Left lobe of liver (tissue), 2 donors: ENCODE measurements at places on chromosomes 5 and 9. TPM values are rescaled to one million over a fixed set of nuclear protein-coding genes. Genes with fewer than 3 reads are reported as not detected.

DNA sequence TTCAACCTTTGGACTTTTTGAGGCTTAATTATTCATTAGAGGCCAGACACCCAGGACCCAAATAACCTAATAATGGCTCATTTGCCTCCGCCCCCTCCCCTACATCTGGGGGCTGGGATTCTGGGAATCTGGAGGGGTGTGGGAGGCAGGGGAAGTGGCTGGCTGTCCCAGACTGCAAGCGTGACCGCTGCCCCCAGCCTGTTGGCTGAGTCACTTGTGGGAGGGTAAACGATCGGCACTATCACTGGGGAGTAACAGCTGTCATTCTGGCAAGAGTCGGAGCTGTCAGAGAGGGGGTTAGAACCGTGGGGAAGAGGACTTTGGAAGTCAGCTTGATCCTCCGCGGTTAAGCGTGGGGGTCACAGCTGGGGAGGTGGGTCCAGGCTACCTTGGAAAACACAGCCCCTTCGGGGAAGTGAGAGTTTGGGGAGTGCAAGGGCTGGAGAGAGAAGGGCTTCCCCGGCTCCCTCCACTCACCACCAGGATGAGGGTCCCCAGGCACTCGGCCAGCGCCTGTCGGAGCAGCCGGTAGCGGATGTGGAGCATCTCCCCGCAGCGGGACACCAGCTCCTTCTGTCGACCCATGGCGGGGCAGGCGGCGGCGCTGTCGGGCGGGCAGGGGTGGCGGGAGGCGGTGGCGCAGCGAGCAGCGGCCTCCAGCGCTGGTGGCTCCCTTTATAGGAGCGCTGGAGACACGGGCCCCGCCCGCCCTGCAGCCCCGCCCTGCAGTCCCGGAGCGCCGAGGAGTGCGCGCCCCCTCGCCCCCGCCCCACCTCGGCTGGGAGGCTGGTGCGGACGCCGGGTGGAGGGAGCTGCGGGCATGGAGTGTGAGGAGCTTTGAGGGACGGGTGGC lies at the start of gene AQP3:
AQP3 (minus strand) TSS at position 648 of the 853 bp plus-strand sequence; CDS start at position 585, 63 bp downstream.
- peak; percentile 94 for DNase-seq

GRCh38 chr9:127535834-127536233 lies 76.2 kb upstream of the STXBP1 start:
- no peak for DNase-seq

DNA sequence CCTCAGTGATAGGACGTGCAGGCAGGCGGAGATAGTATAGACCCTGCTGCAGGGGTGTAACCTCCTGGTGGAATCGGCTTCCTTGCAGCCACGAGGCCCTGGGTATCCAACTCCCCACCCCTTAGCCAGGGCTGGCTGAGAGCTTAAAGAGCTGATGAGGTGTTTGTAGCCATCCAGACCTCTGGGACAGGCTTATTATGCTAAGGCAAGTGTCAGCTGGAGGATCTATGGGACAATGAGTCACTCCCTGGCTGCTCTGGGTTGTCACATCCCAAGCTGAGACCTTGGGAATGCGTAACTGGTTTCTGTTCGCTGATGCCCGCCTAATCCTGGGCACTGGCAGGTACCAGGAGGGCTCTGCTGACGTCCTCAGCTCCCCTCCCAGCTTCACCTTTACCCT lies 38.9 kb downstream of the DAB2IP start:
- DNase-seq = no peak

DNA sequence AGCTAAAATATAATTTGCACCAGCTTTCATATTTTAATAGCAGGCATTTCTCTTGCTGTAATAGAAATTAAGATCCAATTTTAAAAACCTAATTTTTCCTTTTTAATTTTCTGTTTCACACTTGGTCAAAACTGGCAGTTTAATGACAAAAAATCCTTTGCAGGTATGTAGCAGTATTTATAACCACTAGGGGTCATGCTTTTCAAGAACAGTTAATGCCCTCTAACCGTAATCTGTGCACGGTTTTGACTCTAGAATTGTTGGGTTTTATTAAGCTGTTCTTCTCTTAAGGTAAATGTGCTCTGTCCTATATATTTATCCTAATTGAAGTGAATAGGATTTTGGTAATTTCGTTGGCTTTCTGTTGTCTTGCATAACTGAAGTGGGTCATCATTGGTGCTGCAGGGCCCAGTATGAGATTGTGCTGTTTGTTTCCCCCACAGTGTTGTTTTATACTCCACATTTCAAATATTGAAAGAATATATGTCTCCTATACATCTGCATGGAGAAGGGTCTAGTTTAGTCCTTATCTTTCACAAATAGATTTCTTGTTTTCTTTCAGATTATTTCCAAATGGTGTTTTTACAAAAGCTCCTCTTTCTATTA lies 107.4 kb downstream of the SCAMP1 start:
- DNase-seq = no peak

- DNase-seq = no peak
These were observed 4.0 kb downstream of the SRP19 start for GRCh38 chr5:112865128-112865527.

DNA sequence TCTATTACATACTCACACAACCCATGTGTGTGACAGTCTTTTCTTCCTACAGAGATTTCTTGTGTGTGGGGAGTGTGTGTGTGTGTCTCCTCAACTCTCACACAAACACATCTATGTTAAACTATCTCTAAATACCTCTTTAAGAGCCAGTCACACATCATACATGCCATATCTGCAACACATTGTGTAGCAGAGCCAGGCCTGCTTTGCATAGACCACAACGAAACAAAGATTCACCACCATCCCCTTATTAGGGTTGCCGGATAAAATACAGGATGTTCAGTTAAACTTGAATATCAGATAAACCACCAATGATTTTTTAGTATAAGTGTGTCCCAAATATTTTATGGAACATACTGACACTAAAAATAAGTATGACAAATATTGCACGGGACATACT lies 2.3 kb downstream of the FAM170A start:
- DNase-seq = no peak

DNA sequence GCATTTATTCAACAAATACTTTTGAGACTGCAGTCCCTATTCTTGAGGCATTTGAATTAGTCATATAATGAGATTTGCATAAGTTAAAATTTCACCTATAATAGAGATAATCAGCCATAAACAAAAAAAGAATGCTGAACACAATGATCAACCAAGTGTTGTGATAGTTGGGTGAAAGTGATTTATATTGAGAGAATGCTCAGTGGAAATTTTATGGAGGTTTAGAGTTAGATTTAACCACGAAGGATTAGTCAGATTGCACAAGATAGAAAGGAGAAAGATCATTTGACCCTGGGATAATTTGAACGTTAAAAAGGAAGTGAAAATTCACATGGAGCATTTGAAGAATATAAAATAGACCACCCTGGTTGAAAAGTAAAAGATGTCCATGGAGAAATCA lies 356.2 kb downstream of the NPR3 start:
- no peak for DNase-seq

GRCh38 chr9:113622600-113623400 lies 159.3 kb downstream of the RGS3 start:
- DNase-seq = peak; percentile 27

DNA sequence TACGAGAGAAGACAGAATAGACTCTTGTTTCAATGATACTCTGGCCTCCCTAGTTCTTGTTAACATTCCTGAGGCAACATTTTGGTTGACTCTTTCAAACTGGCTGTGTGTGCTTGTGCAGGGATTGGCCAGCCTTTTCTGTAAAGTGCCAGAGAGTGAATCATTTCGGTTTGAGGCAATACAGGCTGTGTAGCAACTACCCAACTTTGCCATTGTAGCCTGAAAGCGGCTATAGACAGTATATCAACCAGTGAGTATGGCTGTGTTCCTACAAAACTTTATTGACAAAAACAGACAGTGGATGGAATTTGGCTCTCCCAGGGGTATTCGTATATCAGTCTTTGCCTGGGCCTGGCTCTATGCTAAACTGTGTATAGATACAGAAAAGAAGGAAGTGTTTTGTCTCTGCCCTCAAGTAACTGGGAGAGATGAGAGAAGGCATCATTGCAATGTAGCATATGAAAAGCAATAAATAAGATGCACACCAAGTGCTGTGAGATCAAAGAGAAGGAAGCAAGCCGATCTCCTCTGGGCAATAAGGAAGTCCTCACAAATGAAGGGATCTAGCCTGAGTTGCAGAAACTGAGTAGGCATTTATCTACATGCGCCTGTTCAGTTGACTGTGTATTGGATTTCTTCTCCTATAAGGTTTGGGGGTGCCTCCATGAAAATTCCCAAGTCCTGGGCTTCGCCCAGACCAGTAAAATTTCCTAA lies 568.0 kb upstream of the KLF4 start:
- no peak for DNase-seq

GRCh38 chr5:67617051-67617450 lies 420.5 kb upstream of the CD180 start:
- DNase-seq = no peak

DNA sequence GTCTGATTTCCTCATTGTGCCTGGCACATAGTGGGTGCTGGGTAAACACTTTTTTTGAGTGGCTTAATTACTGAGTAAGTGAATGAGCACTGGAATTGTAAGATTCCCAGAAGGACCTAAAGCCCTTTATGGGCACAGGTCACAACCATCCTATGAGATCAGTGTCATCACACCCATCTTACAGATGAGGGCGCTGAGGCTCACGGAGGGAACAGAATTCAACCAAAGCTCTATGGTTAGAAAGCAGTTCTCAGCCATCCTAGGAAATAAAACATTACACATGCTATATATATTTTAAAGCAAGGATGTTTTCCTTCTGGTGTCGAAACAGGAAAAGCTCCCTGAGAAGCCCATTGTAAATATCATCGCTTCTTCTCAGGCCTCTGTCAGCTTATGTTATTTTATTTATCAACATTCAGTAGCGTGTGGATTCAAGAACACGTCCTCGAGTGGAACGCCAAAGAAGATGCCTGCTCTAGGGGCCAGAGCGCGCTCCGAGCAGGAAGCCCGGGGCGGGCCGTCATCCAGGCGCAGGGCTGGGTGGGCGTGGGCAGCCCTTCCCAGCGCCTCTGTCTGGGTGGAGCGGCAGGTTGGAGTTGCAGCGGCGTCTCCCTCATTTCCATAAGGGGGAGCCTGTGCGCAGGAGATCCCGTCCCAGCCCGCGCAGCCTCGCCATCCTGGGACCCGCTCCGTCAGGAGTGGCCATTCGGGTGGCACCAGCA lies 155.8 kb upstream of the SMIM23 start:
- DNase-seq = no peak

- DNase-seq = no peak
These were observed 154.4 kb upstream of the COL5A1 start for GRCh38 chr9:134487066-134487710.

DNA sequence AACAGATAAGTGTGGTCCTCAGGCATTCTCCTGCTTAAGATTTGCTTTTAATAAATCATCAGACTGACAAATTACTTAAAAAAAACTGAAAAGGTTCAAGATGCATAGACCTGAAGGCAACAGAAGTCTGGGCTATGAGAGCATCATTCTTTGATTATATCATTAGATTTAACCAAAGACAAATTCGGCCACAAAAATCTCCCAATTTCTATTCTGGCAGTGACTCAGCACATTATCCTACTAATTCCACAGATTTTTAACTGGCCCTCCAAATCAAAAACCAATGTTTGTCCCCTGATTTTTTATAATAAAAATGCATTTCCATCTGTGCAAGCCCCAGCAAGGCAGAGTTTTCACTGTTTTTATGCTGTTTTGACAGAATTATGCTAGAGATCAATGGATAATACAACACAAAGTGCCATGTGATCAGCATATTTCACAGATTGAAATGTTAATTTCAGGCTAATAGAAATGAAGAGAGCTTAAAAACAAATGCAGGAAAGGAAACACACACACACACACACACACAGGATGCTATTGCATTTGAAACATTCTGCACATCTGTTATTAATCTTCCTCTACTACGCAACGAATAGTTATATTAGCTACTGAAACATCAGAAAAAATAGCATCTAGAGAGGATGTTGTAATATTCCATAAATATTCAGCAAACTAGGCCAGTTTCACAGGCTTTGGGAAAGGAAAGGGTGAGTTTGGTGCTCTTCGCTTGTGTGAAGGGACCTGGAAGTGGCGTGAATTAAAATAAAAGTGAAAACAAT lies 177.6 kb upstream of the ST8SIA4 start:
- DNase-seq = no peak

DNA sequence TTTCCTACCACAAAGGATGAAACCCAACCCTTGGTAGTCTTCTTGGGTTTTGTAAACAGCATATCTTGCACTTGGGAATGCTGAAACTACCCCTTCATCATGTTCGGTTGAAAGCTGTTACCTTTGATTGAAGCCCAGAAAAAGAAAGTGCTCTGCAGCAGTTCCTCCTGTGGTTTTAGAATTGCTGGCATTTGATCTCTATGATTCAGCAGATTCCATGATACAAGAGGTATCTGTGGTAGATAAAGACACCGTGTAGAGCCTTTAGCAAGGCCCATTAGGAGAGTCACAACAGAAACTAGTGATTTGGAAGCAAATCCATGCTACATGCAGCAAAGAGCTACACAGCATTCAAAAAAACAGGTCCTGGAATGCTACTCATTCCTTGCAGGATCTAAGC lies 557.0 kb downstream of the TLE1 start:
- DNase-seq = no peak

DNA sequence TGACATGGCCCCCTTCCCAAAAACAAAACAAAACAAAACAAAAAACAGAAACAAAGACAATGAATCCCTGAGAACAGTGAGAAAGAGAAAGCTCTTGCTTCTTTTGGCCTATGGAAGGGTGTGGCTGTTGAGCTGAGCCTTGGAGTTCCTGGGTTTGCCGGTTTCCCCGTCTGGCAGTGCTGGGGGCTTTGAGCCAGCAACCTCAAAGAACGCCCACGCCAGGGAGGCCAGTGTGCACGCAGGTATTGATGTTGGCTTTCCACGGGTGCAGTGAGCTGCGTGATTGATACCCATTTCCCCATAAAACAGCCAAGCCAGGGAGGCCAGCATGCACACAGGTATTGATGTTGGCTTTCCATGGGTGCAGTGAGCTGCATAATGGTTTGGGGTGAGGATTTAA lies 8.3 kb upstream of the LCN1 start:
- peak; percentile 22 for DNase-seq

The TAS2R1 gene
- not detected for total RNA-seq

The ANXA2R gene
- 0.35 TPM for total RNA-seq

The CBY3 gene
- total RNA-seq = not detected

The ADAMTS12 gene
- total RNA-seq = 1.9 TPM

The GLRX gene
- total RNA-seq = 41.3 TPM

The RASEF gene
- 2.4 TPM for total RNA-seq

The GRM6 gene
- not detected for total RNA-seq

The PCDHGC5 gene
- total RNA-seq = 0.40 TPM
